NCI-H69 (cell line): ENCODE measurements at places on chromosomes 6 and 20.

DNA sequence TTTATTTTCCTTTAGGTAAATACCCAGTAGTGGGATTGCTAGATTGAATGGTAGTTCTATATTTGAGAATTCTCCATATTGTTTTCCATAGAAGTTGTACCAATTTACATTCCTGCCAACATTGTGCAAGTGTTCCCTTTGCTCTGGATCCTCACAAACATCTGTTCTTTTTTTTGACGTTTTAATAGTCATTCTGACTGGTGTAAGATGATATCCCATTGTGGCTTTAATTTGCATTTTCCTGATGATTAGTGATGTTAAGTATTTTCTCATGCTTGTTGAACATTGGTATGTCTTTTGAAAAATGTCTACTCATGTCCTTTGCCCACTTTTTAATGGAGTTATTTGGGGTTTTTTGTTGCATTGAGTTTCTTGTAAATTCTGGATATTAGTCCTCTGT lies 85.6 kb downstream of the UBE3D start:
- peak; percentile 57 for DNase-seq

GRCh38 chr20:20843982-20844381 lies 131.5 kb upstream of the RALGAPA2 start:
- peak; percentile 50 for DNase-seq

- DNase-seq = no peak
These were observed 64.2 kb downstream of the EDN3 start for GRCh38 chr20:59364611-59365010.

DNA sequence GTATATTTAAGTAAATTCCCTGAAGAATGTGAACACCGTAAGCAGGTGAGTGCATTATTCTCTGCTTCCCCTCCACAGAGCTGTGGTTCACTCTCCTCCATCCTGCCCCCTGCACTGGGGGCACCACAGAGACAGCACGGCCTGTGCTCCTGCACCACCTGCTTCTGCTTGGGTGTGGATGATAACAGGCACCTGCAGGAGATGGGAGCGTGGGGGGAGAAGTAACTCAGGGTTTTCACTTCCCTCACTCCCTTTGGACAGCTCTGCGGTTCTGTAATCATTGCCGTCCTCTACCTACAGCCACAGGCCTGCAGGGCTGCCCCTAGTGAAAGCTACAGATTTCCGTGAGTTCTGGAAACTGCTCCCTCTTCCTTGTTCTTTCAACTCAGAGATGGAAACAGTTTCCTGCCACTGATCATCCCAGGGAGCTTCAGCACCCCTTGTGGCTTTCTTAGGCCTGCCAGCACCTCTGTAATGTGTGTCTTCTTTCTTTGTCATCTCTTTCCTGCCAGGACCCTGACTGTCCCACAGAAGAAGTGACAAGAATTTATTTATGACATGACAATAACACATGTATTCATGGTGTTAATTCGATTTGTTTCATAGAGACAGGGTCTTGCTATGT lies 21.3 kb upstream of the MICB start:
- DNase-seq = no peak

DNA sequence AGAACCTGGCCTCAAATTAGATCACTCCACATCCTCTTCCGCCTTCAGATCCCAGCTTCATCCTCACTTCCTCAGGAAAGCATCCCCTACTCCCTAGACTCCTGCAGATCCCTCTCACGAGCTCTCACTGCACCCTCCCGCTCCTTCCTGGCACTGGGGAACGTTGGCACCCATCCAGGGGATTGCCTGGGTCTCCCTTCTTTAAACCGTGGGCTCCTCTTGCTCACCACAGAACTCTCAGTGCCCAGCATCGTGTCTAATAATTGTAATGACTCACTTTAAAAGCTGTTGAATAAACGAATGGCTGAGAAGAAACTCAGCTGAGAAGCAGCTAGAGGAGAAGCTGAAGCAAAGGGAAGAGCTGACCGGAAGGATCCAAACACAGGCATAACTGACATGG lies 20.4 kb downstream of the ZC3H12D start:
- DNase-seq = peak; percentile 14

DNA sequence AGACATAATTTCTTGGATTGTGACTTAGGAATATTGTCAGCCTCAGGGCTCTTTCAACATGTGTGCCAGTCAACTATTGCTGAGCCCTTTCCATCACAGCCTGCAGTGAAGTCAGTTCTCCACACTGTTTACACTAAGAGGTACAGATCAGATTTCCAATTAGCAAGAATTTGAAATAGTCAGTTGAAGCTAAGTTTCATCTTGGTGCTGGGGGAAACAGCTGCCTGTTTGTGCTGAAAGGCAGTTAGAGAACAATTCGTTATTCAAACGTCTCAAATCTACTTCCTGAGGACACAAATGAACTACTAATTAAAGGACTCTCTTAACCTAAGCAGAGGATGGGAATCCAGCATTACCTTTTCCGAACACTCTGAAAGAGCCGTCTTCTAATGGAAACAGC lies 25.9 kb downstream of the ADGRF1 start:
- peak; percentile 96 for DNase-seq

DNA sequence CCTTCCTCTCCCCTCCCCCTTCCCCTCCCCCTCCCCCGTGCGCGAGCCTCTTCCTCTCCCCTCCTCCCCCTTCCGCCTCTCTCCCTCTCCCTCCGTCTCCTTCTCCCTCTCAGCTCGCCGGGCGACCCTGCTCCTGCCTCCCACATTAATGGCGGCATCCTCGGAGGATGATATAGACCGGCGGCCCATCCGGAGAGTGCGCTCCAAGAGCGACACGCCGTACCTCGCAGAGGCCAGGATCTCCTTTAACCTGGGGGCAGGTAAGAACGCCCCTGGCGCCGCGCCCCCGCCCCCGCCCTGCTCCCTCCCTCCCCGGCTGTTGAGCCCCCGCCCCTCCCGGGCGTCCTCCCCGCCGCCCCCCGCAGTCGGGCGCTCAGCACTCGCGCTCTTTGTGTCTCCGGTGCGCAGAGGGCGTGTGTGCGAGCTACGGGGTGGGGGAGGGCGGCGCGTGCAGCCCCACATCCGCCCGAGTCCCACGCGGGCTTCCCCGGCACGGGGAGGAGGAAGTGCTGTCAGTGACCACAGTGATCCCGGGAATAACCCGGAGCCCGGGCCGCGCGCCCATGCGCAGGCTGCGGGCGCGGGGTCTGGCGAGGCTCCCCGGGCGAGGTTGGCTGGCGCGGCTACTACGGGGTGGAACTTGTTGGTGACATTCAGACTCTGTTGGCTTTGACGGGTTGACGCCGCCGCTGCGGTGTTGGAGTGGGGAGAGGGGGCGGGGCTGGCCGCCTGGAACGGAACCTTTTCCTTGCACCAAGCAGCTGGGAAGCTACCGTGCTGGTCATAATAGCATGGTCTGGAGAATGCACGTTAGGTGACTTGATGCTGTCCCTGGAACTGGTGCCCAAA lies 33.2 kb downstream of the PHACTR1 start:
- DNase-seq = peak; percentile 65

DNA sequence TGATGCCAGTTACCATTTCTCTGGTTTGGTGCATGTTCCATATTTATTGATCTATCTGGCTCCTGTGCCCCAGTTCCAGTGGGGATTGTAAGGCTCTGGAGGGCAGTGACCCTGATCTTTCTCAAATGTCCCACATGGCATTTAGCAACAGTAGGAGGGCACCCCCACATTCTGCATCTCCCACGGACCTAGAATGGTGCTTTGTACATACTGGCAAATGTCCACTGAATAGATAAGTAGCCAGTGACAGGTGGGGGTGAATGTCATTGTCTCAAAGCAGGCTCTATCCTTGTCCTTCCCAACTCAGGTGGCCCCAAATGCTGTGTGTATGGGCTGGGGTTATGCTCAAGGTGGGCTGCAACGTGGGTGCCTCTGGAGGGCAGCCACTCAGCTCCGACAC lies 84.2 kb downstream of the TMEM242 start:
- DNase-seq = no peak

DNA sequence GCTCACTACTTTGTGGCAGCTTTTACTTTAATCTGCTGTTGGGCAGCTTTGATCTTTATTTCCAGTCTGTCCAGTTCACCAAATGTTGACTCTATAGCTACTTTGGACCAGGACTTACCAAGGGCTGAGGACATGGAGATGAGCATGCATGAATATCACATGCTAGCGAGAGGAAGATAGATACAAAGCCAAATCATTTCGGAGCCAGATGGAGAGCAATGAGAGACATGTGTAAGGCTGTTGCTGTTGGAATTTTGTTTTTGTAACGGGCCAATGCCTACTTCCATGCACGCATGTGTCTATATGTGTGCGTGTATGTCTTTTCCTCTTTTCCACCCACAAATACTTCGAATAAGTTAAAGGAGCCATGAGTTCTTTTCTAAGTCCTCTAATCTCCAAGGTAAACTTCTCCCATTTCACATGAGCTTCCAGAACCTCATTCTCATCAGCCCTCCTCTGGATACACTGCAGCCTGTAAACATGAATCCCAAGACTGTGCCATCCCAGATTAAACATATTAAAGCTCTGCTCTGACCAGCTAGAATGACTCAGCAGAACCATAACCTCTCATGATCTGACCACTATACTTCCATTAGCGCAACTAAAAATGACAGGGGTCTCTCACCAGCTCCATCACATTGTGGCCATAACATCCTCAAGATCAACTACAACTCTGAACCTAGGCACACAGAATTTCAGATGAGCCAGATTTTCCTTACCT lies 160.7 kb downstream of the LRFN2 start:
- peak; percentile 20 for DNase-seq

DNA sequence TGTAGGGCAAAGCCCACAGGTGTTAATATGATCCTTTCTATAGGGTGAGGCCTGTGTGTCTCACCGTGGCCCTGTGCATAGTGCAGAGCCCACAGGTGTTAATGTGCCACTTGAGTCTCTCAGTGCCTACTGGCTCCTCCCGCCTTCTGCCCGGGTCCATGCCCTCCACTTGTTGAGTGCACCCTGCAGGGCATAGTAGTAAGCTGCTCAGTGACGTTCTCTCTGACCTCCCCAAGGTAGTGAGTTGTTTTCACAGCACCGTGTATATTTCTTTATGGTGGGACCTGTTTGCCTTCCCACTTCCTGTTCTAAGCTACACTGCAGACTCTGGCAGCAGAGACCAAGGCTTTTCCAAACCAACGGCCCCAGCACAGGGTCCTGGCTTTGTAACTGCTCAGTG lies 64.5 kb upstream of the SLC22A1 start:
- no peak for DNase-seq

GRCh38 chr6:129498950-129499842 lies 210.8 kb downstream of the ARHGAP18 start:
- DNase-seq = peak; percentile 56
